CD4-positive, alpha-beta T cell (primary cell): ENCODE measurements at places on chromosomes 2 and 18.

- no peaks in the 10 kb centered on the region for H3K4me1 ChIP-seq
- no peaks in the 10 kb centered on the region for H3K36me3 ChIP-seq
- no peak for DNase-seq
- no peak overlapping the region for H3K27ac ChIP-seq
These were observed 54.7 kb upstream of the TGFA start for GRCh38 chr2:70608373-70608772.

- no peaks in the 10 kb centered on the region for H3K36me3 ChIP-seq
- DNase-seq: no peak
- no peaks in the 10 kb centered on the region for H3K27me3 ChIP-seq
- no peak overlapping the region for H3K27ac ChIP-seq
- H3K4me1 ChIP-seq: no peaks in the 10 kb centered on the region
- H3K4me3 ChIP-seq: no peak overlapping the region
These were observed 293.9 kb upstream of the SYT4 start for GRCh38 chr18:43571078-43571689.

DNA sequence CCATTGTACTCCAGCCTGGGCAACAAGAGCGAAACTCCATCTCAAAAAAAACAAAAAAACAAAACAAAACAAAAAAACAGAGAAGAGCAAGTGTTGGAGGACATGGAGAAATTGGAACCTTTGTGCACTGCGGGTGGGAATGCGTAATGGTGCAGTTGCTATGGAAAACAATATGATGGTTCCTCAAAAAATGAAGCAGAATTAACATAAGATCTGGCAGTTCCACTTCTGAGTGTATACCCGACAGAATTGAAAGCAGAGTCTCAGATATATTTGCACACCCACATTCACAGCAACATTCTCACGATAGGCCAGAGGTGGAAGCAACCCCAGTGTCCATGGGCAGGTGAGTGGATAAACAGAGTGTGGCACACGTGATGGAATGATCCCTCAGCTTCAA is 11.0 kb upstream of the RALB start:
- H3K36me3 ChIP-seq: no peaks in the 10 kb centered on the region
- no peak for DNase-seq
- H3K27ac ChIP-seq: no peak overlapping the region
- no peaks in the 10 kb centered on the region for H3K27me3 ChIP-seq
- H3K4me1 ChIP-seq: no peaks in the 10 kb centered on the region

DNA sequence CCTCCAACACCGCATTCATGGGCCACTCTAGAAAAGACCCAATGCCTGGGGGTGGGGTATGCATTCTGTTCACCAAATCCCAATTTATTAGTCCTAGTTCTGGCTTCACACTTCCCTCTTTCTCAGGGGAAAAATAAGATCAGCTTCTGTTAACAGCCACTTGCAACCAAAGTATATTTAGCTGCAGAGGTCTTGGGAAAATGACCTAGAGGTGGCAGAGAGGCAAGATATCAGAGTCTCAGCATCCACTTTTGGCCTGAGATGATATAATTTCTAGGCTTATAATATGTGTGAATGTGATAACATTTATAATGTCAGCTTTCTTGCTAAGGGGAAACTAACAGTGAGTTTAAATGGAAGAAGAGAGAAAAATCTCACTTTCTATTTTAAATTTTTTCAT is 89.1 kb downstream of the ZNF385B start:
- no peak for DNase-seq
- H3K27ac ChIP-seq: no peak overlapping the region
- no peaks in the 10 kb centered on the region for H3K36me3 ChIP-seq
- no peaks in the 10 kb centered on the region for H3K4me1 ChIP-seq

GRCh38 chr18:46712406-46712805 is 44.4 kb downstream of the ST8SIA5 start:
- H3K27ac ChIP-seq: no peak overlapping the region
- H3K36me3 ChIP-seq: no peaks in the 10 kb centered on the region
- no peaks in the 10 kb centered on the region for H3K4me1 ChIP-seq

DNA sequence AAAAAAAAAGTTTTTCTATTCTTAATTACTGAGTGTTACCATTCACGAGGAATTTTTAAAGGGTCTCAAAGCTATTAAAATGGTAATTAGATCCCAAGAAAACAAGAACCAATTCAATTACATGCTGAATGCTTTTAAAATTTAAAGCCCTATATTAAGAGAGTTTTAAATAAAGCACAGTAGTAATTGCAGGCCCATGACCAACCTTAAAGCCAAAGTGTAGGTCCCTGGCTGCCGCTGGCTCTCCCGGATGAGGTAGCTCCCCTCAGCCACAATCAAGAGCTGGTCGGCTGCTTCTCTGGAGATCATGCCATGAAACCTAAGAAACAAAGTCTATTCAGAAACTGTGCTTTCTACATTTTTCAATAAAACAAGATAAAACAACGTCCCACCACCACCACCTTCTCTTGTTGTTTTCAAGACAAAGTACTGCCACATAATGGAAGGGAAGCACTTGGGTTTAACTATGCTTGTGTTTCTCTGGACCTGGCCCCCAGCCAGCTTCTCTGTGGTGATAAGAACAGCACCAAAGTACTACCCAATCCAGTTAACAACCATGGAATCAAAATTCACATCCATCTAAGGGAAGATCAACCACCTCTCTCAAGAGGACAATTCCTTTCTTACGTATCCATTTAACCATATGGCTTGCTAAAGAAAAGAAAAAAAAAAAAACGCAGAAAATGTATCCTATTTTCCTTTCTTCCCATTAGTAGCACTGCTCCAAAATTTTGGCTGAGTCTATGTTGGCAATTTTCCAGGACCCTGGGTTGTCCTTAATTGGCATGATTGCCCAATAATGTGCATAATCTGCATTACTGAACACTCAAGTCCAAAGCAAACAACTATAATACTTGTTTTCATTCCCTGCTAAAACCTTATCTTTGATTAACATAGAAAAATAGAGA is 90.1 kb downstream of the CHN1 start:
- no peak overlapping the region for H3K27ac ChIP-seq
- no peaks in the 10 kb centered on the region for H3K4me1 ChIP-seq
- H3K4me3 ChIP-seq: no peak overlapping the region
- H3K27me3 ChIP-seq: no peaks in the 10 kb centered on the region
- H3K36me3 ChIP-seq: no peaks in the 10 kb centered on the region

GRCh38 chr2:92073036-92073814 is 2798.0 kb upstream of the TEKT4 start:
- H3K36me3 ChIP-seq: no peaks in the 10 kb centered on the region
- DNase-seq: peak; percentile 2
- peaks cover 2% of the 10 kb centered on the region for H3K27me3 ChIP-seq
- H3K27ac ChIP-seq: no peak overlapping the region
- H3K4me1 ChIP-seq: no peaks in the 10 kb centered on the region

DNA sequence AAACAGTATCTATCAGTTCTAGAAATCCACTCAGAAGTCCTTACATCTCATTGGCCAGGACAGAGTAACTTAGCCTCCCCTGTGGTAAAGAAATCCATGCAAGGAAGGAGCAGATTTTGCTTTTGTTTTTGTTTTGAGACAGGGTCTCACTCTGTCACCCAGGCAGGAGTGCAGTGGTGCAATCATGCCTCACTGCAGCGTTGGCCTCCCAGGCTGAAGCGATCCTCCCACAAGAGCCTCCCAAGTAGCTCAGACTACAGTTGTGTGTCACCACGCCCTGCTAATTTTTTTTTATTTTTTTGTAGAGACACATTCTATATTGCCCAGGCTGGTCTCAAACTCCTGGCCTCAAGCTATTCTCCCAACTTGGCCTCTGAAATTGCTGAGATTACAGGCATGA is 185.1 kb downstream of the NRP2 start:
- no peaks in the 10 kb centered on the region for H3K4me1 ChIP-seq
- peaks cover 11% of the 10 kb centered on the region for H3K27me3 ChIP-seq
- H3K36me3 ChIP-seq: no peaks in the 10 kb centered on the region
- H3K4me3 ChIP-seq: no peak overlapping the region

GRCh38 chr18:79639072-79639829 is 40.4 kb upstream of the CTDP1 start:
- H3K4me1 ChIP-seq: peaks cover 12% of the 10 kb centered on the region
- DNase-seq: no peak
- peaks cover 4% of the 10 kb centered on the region for H3K27me3 ChIP-seq
- no peak overlapping the region for H3K27ac ChIP-seq
- H3K4me3 ChIP-seq: no peak overlapping the region

DNA sequence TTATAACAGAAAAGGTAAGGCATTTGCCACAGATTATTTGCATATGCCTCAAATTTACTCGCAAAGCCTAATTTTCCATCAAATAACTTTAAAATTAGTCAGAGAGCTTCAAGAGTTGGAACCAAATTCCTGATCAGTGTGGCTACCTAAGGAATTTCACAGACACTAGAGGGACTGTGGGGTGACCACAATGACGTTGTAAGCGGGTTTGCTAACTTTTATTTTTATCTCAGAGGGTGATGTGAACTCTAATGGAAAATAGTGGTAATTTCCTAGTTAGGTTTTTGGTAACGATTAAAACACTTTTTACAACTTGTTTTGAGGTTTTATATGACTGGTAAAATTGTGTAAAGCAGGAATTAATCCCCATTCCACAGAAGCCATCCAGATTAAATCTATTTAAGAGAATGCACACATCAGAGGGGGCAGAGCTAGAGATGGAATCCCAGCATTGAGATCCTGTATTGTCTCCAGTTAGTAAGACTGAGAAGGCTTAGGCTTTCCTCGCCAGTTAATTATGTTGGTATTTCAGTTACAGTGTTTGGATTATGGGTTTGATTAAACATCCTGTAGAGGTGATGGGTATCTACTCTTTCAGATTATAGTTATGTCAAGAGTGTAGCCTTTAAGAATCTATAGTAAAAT is 129.0 kb downstream of the GPD2 start:
- peaks cover 10% of the 10 kb centered on the region for H3K36me3 ChIP-seq
- H3K4me1 ChIP-seq: no peaks in the 10 kb centered on the region
- no peak overlapping the region for H3K4me3 ChIP-seq
- DNase-seq: no peak
- no peaks in the 10 kb centered on the region for H3K27me3 ChIP-seq
- H3K27ac ChIP-seq: no peak overlapping the region
